PC-9 (cell line): ENCODE measurements at places on chromosomes 16 and 17.
A peak's percentile ranks its signal among the peaks of the same experiment; 100 is the strongest.

- no peak for DNase-seq
Measured at GRCh38 chr16:883340-883739, 82.8 kb upstream of the GNG13 start.

GRCh38 chr16:56534847-56535383 is 15.1 kb upstream of the BBS2 start:
- no peak for DNase-seq

DNA sequence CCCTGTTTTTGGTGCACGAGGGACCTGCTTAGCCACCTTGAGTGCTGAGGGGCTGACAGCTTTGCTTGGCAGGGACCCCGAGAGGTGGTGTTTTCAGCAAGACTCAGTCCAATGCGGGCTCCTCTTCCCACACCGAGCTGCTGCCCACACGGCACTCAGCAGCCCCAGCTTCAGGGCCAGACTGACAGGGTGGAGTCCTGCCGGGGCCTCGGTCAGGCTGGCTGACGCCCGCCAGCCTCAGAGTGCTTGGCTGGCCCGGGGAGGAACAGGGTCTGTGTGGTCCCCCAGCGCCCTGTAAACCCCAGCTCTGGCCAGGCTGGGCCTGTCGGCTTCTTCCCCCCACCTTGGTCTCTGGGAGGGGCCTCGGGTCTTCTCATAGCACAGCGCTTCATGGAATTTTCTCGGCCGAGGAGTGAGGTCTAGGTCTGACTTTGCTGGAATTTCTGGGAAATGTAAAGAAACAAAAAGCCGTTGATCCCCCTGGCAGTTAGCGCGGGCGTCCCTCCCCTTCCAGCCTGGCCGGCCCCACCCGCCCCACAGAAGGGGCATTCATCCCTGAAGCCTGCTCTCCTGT is 2.6 kb downstream of the SOX8 start:
- DNase-seq = no peak

DNA sequence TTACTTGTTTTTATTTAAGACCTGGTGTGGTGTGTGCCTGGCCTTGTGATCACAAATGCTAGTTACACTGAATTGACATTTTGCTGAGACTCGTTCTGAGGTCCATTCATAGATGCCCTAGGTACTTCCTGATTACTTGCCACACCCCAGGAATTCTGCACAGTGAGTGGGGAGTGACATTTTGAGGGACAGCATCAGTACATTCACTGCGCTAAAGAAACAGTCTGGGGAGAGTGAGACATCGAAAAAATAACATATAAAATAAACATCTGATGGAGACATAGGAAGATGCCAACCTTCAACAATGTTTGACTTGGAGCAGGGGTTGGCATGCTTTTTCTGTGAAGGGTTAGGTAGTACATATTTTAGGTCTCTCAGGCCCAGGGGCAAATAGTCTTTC is 30.4 kb downstream of the ABCC1 start:
- DNase-seq = no peak

- no peak for DNase-seq
Measured at GRCh38 chr17:45951941-45952340, 47.1 kb upstream of the STH start.

DNA sequence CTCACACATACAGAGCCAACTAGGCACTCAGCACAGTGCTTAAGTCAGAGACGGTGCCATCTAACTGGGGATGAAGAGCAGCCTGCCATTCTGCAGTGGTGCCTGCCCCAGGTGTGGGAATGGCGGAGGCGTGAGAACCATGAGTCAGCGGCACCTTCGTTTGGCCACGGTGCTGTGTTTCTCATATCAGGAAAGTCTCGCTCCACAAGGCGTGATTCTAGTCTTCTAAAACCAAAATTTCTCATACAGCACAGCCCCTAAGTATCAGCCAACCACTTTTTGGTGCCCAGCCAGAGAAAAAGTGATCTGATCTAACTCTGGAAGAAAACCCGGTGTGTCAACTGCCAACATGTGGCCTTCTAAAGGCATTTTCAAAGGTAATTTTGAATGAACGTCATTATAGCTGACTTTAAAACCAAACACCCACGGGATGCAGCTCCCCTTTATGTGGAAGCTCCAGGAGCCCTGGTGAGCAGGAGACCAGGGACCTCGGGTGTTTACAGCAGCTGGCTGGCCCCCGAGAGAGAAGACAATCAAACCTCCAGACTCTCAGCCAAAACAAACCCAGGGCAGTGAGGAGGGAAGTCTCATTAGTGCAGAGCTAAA is 54.6 kb downstream of the ABCC12 start:
- DNase-seq = no peak

DNA sequence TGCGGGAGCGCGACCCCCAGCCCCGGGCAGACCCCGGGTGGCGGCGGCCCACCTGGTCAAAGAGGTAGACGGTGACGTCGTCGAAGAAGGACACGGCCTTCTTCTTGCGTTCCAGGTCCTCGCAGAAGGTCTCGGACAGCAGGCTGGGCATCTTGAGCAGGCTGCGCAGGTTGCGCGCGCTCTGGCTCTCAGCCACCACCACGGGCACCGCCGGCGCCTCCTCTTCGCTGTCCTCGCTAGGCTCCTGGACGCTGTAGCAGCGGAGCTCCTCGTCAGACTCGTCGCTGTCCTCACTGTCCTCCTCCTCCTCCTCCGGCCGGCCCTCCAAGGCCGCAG is 45.2 kb upstream of the PVALEF start:
- no peak for DNase-seq

- no peak for DNase-seq
Measured at GRCh38 chr16:9522614-9523013, 431.2 kb downstream of the HAPSTR1 start.

- DNase-seq = no peak
Measured at GRCh38 chr17:1182811-1183170, 3.0 kb upstream of the ABR start.

GRCh38 chr16:73043828-73044467 is 4.0 kb downstream of the ZFHX3 start:
- DNase-seq = no peak

- no peak for DNase-seq
Measured at GRCh38 chr17:55520402-55520801, 9.2 kb upstream of the SMIM36 start.

- DNase-seq = no peak
Measured at GRCh38 chr17:70987867-70988340, 818.6 kb downstream of the KCNJ2 start.

DNA sequence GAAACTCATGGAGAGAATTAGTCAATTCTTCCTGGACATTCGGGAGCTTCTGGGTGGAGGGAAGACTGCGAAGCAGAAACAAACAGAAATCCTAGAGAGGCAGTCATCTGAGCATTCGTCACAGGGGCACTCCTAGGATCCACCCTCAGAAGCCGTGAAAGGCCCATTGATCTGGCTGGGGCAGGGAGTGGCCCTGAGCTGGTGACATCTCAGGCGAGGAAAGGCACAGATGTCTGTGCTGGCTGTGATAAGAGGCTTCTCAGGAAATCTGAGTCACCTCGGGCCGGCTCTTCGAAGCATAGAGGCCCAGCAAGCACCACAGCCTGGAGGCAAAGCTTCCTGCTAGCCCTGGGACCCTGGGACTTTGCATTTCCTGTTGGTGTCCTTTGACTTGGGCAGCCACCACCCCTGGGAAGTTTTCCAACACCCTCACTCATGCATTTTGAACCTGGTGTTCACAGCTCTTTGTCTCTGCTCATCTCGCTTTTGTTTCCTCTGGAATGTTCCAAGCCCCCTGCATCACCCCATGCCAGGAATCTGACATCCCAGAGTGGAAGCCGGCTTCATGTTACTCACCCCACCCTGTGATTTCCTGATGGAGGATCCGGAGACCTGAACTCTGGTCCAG is 23.3 kb upstream of the CDRT4 start:
- no peak for DNase-seq

DNA sequence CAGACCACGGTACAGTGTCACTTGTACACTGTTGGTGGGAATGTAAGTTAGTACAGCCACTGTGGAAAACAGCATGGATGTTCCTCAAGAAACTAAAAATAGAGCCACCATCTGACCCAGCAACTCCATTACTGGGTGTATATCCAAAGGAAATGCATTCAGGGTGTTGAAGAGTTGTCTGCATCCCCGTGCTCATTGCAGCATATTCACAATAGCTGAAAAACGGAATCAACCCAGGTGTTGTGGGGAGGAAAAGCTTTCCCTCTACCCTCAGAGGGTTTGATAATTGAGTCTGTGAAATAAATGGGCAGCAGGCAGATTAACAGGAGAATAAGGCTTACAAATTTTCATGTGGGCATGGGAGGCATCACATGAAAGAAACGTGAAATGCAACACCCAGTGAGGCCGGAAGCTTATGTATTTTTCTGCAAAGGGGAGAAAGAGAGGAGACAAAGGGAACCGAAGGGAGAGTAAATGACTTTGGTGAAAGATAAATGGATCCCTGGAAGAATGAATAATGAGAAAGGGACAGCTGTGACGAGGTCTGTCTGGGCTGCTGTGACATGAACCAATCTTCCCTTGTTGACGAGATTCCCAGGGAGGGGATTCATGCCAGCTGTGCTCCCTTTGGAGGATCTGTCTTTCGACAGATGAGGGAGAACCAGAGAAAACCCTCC is 106.2 kb downstream of the KCNJ12 start:
- DNase-seq = no peak

- no peak for DNase-seq
Measured at GRCh38 chr16:14240964-14241363, 169.8 kb downstream of the MRTFB start.

- DNase-seq = no peak
Measured at GRCh38 chr16:25007284-25007984, 7.7 kb downstream of the ARHGAP17 start.

GRCh38 chr16:65964752-65965151 is 401.7 kb upstream of the CDH5 start:
- DNase-seq = no peak

- DNase-seq = no peak
Measured at GRCh38 chr16:27383556-27384243, 18.3 kb upstream of the IL21R start.

DNA sequence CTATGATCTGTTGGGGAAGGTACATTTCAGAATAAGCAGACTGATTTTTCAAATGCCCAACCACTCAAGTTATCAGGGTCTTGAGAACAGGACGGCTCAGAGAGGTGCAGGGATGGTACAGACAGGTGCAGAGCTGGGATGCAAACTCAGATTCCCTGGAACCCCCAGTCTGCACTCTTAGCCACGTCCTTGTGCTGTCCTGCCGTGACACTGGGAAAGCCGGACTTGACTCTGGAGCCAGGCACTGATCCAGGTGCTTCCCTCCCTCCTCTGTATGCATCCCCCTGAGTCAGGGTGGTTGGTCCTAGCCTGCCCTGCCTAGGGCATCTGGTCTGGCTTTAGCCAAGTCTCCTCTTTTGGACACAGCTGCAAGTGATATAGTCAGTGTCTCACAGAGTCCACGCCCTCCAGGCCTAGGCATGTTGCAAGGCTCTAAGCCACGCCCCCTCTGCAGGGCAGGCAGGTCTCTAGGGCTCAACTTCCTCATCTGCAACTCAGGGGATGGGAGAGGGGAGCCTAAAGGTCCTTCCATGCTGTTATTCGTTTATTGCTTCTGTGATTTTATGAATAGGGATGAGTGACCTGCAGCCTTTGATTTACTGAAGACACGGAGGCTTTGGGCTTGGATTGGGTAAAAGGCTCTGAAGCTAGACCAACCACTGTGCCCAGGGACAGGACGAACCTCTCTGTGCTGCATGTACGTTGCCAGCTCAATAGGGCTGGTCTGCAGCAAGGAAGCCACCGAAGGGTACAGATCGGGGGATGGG is 97.3 kb downstream of the SDK2 start:
- no peak for DNase-seq

DNA sequence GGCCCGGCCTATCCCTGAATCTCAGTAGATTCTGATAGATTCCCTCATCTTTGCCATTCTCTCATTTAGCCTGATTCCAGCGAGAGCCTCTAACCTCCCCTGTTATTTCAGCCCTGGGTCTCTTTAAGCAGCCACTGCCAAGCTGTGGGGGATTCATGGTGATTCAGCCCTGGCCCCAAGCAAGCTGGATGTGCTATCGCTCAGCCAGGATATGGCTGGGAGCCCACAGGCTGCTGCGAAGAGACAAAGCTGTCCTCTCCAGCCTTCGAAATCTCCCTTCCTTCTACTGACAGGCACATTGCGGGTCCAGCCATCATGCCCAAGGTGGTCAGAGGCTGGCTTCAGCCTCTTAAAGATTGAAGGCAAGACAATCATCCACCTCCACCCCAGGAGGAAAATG is 394.1 kb downstream of the SOX9 start:
- DNase-seq = no peak

GRCh38 chr17:2844416-2844815 is 48.2 kb downstream of the RAP1GAP2 start:
- DNase-seq = peak; percentile 49

DNA sequence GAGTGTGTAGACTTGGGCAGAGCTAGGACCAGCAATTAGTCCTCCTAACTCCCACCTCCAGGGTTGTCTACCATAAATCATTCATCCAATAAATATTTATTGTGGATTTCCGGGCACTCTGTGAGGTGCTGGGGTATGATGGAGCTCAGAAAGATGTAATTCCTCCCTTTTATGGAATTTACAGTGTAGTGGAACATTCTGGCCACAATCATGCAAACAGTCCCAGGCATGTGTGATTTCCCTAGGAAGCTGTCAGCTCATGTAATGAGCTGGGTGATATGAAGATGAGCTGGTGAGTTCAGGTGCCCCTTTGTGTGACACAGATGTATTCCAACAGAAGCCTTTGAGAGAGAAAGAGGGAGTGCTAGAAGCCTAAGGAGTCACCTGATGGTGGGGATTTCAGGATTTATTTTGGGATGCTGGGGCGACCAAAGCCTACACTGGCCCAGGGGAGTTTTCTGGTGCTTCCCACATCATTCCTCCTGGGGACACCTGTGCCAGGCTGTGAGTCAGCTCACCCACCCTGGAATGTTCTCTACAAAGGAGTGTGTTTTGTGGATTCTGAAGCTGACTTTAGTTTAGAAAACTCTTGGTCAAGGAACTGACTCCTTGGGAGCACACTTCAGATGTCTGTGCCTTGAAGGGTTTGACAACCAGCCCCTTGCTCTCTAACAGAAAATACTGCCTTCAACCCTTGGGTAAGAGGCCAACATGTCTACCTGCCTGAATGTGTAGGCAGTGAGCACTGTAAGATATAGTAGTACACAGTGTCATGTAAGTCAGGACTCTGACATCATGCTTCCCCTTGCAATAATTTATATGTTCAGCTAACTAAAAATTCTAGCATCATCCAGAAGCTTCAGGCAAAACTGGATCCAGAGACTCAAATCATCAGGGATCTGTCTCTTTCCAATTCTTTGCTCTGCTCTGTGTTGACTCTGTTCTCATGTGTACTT is 42.9 kb downstream of the HS3ST4 start:
- no peak for DNase-seq

DNA sequence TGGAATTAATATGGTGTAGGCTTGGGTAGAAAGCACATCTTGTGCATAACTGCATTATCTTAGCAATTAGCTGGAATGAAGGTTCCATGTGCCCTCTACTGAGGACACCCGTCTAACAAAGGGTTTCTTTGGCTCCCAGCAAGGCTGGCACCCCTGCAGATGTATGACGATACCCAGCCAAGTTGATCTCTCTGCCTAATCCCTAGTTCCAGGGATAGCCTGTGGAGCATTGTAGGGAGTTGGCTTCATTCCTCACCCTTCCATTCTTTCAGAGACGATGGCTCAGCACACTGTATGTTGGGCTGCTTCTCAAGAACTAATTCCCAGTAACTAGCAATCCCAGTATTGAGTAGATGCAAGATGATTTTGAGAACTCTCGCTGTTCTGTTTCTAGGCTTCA is 182.5 kb downstream of the SNX29 start:
- DNase-seq = no peak

GRCh38 chr16:4879049-4879448 is 31.8 kb downstream of the UBN1 start:
- no peak for DNase-seq

- no peak for DNase-seq
Measured at GRCh38 chr16:3027489-3027795, 3.6 kb downstream of the THOC6 start.
